ENCODE measurements at places on chromosomes 5 and 9. TPM values are rescaled to one million over a fixed set of nuclear protein-coding genes. Genes with fewer than 3 reads are reported as not detected.

The NEURL1B gene
- 12.8 TPM for polyA plus RNA-seq

The C7 gene
- 154 TPM for polyA plus RNA-seq

The CSF2 gene
- polyA plus RNA-seq = not detected

The PGM5 gene
- polyA plus RNA-seq = 30.0 TPM

The BARHL1 gene
- polyA plus RNA-seq = not detected

The CDHR2 gene
- 0.42 TPM for polyA plus RNA-seq

The TMOD1 gene
- 17.3 TPM for polyA plus RNA-seq

The PRSS3 gene
- polyA plus RNA-seq = 0.67 TPM

The FCN2 gene
- 0.84 TPM for polyA plus RNA-seq

The IL7R gene
- polyA plus RNA-seq = 2.8 TPM

The FGF10 gene
- polyA plus RNA-seq = 63.3 TPM
